ENCODE measurements at places on chromosomes 1 and 21.
A peak's percentile ranks its signal among the peaks of the same experiment; 100 is the strongest.

GRCh38 chr1:176559878-176560277 lies 96.9 kb downstream of the PAPPA2 start:
- DNase-seq = peak; percentile 64

DNA sequence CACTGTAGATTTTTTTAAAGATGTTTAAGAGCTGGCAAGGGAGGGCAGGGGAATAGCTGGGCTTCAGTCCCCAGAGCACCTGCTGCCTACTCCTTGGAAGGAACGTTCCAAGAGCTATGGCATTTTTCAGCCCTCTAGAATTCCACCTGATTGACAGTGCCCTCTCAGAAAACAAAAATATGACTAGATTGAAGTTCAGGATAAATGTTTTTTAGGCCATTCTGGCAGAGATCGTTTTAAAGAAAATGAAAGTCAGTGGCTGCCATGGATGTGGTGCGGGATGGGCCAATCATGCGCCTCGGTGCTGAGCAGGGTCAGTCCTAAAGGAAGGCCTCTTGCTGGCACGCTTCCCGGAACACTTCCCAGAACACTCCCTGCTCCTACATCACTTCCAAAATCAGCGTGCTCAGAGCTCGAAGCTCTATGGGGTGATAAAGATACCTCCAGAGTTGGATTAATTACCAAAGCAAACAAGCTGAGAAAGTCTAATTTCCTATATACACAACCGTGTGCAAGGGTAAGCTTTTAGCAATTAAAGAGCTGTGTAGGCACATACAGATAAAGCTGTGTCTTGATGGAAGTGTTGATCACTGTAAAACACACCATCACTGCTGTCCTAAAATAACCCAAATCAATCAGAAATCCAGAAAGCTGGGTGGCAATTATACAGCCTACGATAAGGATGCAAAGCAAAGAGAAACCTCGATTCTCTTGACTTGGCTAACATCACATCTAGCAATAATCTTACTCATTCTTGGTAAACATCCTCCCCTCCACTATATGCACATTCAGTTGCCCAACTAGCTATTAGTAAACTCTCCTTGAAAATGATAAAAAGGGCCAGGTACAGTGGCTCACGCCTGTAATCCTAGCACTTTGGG lies 34.6 kb downstream of the TGFBR3 start:
- no peak for DNase-seq

DNA sequence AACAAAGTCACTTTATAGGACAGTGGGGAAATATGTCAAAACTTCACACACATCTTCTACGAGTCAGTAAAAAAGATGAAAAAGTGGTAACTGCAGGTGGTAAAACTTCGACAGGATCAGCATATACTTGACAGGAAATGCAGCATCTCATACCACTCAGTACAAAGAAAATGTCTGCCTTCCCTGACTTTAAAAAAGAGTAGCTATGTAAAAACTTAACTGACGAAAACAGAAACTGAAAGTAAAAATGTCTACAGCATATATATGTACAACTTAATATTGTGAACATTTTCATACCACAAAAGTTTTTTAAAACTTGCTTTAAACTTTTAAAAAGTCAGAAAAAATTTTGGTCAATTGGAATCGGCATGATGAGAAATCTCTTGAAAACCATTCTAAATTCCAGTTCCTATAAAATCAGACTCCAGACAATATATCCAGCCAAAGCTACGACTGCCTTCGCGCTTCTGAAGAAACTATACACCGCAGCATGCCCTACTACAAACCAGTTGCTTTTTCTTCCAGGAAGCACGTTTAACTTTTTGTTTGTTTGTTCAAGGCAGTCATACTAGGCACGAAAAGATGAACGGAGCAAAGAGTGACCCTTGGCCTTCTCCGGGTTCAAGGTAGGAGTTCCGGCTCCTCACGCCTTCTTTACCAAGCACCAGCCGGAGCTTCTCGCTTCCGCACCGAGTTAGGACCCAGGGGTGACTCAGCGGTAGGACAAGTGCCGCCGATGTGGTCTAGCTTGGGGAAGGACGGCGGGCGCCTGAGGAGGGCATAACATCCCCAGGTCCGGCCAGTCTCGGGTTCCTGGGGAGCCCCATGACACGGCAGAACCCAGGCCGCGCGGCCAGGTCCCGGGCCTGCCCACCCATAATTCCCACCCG lies 612 bp downstream of the PSMA5 start:
- no peak for DNase-seq

GRCh38 chr1:230274254-230274653 lies 151.9 kb downstream of the PGBD5 start:
- DNase-seq = no peak

DNA sequence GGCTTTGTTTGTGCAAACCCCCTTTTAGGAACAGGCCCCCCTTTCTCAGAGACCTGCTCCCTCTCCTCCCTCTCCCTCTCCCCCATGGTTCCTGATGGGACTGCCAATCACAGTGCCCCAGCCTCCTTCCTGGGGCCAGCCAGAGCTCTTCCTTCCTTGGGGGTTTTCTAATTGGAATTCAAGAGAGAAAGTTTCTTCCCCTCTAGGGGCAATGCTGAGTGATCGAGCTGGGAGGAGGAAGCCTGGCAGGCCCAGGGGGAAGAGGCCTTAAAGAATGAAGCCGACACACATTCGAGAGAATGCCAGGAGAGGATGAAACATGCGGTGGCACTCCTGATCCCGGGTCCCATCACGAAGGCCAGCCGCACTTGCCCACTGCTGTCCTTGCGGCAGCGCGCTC lies 21.3 kb upstream of the COL16A1 start:
- DNase-seq = no peak

GRCh38 chr21:31107176-31107785 lies 69.0 kb upstream of the KRTAP19-8 start:
- DNase-seq = no peak

- no peak for DNase-seq
Measured at GRCh38 chr1:202291961-202292712, 49.6 kb downstream of the UBE2T start.

GRCh38 chr1:156451505-156452160 lies 48.9 kb downstream of the MEF2D start:
- no peak for DNase-seq

DNA sequence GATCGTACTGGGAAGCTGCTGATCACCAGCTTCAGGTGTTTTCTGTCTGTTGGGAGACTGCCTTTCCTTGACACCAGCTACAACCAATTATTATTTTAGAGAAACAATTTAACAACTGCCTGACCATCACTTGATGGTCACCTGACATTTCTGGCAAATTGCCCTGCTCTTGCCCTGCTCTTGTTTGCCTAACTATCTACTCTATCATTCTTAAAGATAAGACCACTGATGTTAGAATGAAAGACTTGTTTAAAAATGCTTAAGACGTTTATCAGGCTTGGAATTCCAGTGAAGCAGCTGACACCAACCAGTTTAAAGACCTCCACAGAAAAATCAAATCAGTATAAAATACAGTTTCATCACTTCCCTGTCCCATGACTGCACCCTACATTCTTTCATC lies 423.3 kb upstream of the CAMK1G start:
- DNase-seq = no peak

DNA sequence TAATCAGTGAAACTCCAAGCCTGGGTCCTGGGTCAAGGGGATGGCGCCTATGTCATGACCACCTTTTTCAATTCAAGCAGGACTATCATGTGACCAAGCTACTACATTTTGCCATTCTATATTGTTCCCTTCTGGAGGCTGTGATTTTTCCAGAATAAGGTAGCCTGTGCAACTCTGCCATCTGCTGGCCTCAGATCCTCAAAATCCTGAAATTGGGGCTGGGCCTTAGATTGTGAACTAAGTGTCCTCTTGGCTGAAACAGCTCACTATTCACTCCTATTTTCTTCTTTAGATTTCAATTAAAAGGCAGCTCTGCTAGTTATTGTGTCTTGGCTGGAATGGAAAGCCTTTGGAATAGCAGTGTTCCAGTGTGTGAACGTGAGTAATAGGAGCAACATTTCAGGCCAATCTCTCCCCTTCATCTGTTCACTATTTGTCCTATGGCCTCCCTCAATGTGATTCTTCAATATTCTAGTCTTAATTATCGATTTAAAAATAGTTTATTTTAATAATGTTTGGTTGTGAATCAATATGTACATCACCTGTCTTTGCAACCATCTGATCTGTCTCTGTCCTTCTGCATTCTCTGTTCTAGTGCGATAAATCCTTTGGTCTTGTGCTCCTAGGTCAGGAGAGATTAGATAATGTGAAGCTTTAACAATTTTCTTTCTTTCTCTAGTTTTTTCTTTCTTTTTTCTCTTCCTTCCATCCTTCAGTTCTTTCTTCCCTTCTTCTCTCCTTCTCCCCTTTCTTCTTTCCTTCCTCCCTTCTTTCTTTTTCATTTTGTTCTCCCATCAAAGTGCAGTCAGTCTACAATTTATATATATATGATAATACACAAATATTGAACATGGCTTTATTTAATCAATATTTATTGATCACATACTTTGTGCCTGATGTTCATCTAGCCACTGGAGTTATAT lies 69.8 kb downstream of the CR1 start:
- DNase-seq = peak; percentile 6

DNA sequence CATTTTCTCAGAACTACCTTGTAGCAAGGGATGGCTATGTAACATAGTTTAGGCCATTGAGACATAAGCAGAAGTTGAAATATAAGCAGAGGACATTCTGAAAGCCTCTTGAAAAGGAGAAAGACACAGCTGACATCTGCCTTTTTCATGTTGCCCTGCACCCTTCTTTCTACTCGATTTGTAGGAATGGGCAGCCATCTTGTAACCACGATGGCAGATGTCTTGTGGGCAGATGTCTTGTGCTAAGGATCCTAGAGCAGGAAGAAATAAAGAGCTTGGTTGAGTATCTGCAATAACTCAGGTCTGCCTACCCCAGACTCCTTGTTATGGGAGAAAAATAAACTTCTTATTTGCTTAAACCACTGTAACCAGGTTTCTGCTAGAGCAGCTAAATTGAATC lies 351.0 kb downstream of the PDE4B start:
- DNase-seq = no peak

- peak; percentile 22 for DNase-seq
Measured at GRCh38 chr1:66693856-66694255, 58.4 kb upstream of the DYNLT5 start.
